Mucosa of gallbladder (tissue), 1 donor: ENCODE measurements at places on chromosomes 4 and X.

DNA sequence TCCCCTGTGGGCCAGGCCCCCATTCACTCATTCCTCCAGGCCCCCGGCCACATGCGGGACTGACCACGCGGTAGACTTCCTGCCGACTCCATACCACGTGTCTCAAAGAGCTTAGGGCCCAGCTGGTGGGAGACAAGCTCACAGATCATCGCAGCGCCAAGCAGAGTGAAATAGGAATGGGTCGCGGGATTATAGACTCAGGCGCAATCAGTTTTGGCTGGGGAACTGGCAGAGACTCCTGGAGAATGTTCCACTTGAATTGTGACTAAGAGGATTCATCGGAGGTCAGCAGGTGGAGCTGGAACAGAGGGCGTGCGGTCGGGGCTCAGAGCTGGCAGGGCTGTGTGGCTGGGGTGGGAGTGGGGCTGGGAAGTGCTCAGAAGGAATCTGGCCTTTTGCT is 15.6 kb downstream of the ATP2B3 start:
- DNase-seq = no peak

GRCh38 chr4:122688529-122689140 is 43.9 kb upstream of the BBS12 start:
- no peak for DNase-seq

DNA sequence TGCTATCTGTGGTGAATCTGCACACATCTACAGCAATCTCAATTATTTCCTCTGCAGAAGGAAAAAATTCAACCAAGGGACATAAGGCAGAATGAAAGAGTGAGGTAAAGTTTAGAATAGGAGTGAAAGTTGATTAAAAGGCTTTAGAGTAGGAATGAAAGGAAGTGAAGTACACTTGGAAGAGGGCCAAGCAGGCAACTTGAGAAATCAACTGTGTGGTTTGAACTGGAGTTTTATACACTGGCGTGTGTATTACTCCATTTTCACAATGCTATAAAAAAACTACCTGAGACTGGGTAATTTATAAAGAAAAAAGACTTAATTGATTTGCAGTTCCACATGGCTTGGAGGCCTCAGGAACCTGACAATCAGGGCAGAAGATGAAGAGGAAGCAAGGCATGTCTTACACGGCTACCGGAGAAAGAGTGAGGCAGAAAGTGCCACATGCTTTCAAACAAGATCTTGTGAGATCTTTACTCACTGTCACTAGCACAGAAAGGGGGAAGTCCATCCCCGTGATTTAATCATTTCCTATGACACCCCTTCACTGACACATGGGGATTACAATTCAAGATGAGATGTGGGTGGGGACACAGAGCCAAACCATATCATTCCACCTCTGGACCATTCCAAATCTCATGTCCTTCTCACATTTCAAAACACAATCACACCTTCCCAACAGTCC is 234.8 kb downstream of the IL15 start:
- DNase-seq = no peak

DNA sequence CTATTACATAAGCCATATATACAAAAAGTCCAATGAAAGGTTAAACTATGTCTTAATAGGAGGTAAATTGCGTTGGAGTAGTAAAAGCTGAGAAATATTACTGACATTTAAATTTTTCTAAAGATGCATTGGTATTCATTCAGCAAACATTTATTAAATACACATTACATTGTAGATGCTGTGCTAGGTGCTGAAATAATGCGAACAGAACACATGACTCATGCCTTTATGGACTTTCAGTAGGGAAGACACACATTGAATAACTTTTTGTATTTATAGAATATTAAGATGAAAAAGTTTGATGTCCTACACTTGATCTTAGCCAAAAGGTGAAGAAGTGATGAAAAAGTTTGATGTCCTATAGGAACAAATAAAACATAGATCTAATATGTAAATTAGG is 871.1 kb upstream of the SLIT2 start:
- no peak for DNase-seq

DNA sequence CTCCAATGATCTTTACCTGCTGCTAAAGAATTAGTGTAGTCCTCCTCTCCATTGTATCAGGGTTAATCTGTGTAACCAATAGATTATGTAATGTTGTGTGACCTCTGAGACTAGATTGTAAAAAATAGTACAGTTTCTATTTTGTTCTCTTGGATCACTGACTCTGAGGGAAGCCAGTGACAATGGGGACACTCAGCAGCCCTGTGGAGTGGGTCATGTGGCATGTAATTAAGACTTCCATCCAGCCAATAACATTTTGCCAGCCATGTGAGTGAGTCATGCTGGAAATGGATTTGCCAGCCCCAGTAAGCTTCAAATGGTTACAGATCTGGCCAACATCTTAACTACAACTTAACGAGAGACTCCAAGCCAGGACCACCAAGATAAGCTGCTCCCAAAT is 332.3 kb downstream of the PTTG2 start:
- DNase-seq = no peak

- DNase-seq = no peak
Measured at GRCh38 chr4:43332052-43332425, 439.5 kb downstream of the GRXCR1 start.

GRCh38 chr4:14771504-14772175 is 230.6 kb upstream of the CPEB2 start:
- no peak for DNase-seq

DNA sequence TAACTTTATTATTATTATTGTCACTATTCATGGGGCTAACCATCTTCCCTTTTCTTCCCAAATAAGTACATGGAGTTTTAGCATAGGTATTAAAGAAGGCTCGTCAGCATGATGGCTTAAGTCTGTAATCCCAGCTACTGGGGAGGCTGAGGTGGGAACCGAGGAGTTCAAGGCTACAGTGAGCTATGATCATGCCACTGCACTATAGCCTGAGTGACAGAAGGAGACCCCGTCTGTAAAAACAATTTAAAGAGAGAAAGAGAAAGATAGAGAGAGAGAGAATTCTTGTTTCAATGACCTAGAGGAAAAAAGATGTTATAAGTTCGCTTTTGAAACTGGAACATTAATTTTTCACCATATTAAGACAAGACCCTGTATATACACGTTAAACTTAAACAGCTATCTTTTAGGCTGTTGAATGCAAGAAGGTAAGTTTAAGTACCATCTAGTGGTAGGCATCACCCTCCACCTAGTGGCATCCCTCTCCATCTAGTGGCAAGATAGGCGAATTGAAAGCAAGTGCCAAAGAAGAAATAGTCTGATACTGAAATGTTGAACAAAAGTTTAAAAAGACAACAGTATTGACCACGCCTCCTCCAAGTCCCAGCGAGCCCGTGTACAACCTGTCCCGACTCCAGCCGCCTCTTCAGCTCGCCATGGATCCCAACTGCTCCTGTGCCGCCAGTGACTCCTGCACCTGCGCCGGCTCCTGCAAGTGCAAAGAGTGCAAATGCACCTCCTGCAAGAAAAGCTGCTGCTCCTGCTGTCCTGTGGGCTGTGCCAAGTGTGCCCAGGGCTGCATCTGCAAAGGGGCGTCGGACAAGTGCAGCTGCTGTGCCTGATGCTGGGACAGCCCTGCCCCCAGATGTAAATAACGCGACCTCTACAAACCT is 26.0 kb upstream of the YTHDC1 start:
- peak; percentile 33 for DNase-seq

- DNase-seq = no peak
Measured at GRCh38 chrX:3299636-3300035, 46.8 kb downstream of the MXRA5 start.

DNA sequence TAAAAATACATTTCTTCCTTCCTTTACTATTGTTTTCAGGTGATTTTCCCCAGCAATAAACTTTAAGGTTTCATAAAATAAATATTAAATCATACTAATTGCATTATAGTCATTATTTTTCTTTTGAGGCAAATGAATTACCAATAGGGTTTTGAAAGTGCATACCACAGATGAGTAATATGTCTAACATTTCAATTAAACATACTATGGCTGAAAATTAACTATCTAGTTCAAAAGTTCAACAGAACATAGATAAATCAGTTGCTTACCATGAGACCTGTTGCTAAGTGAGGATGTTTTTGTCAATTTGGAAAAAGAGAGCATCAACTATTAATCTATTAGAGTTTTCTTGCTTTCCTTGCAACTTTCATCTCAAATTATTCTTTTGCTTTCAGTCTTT is 35.0 kb downstream of the NPY5R start:
- DNase-seq = no peak

DNA sequence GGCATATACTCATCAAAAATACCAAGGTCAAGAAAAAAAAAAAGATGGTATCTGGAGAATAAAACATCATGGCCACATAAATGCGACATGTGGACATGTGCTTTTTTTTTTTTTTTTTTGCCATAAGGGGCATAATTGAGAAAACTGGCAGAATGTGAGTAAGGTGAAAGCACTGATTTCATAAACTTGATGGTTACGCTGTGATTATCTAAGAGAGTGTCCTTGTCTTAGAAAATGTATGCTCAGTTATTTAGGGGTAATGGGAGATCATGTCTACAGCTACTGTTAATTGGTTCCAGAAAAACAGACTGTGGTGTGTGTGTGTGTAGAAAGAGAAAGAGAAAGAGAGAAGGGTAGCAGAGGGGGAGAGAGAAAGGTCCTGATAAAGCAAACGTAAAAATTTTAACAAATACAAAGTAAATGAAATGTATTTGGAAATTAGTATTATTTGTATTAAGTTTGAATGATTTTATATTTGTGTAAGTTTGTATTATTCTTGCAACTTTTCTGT is 8.1 kb downstream of the DNAJB14 start:
- no peak for DNase-seq

DNA sequence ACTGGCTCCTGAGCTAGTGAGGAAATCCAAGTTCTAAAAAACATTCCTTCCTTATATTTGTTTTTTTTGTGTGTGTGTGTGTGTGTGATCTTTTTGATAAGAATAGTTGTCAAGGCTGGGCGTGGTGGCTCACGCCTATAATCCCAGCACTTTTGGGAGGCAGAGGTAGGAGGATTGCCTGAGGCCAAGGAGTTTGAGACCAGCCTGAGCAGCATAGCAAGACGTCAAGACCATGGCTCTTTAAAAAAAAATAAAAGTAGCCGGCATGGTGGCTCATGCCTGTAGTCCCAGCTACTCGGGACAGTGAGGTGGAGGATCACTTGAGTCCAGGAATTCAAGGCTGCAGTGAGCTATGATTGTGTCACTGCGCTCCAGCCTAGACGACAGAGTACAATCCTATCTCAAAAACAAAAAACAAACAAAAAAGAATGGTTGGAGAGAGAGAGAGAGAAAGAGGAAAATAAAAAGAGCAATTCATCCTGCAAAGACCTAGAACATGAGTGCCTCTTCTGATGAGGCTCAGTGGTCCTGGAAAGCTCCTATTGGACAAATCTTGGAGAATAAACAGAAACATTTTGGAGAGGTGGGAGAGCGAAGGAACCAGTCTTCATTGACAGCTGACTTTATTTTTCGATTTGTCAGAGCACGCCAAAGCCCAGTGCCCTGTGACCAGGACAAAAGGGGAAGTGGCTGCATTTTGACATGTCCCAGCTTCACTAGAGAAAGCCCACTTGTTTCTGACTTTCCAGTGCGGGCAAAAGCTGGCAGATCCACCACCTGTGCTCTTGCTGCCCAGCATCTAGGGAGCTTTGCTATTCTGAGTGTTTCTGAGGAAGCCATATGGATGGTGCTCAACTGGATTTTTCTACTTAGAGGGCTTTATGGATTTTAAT is 244.7 kb downstream of the PALLD start:
- no peak for DNase-seq

GRCh38 chr4:180832073-180832472 is 1411.1 kb upstream of the TENM3 start:
- no peak for DNase-seq

DNA sequence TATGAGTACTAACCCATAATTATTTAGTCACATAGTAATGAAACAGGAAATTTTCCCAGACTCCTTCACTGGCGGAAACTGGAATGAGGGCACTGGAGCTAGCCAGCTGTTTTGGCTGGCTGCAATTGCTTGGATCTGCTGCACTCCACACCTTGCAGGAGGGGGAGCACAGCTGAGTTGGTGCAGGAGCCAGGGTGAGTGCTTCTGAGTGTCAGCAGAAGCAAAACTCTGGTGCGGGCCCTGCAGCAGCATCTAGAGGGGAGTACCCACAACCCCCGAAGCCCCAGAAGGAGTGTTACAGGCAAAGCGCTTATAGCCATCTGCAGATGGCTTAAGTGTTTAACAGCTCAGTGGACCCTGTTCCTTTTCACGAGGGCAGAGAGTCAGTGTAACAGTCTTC is 96.1 kb downstream of the RPA4 start:
- no peak for DNase-seq

GRCh38 chrX:122739770-122740169 is 444.3 kb upstream of the GRIA3 start:
- DNase-seq = no peak

DNA sequence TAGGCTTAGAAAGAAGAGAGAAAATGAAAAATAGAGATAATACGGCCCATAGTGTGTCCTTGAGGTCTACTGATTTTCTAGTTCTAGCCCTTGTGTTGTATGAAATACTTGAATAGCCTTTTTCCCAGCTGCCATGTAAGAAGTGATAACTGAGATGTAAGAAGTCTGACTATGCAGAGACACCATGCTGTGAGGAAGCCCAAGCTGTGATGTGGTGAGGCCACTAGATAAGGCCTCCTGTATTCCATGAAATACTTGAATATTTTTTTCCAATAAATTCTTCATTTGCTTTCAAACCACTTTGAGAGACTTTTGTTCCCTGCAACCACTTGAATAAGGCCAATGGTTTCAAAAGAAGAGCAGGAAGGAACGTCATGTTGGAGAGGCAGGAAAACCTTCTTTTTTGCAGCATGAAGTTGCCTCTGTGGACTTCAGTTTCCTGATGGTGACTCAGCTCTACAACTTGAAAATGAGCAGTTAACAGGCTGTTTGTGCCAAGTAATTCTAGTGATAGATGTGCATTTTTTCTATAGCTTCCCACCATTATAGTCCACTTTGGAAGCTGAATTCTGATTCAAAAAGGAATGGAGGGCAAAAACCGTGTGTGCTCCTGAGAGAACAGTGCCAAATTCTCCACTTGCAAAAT is 25.5 kb upstream of the FAM9C start:
- no peak for DNase-seq

DNA sequence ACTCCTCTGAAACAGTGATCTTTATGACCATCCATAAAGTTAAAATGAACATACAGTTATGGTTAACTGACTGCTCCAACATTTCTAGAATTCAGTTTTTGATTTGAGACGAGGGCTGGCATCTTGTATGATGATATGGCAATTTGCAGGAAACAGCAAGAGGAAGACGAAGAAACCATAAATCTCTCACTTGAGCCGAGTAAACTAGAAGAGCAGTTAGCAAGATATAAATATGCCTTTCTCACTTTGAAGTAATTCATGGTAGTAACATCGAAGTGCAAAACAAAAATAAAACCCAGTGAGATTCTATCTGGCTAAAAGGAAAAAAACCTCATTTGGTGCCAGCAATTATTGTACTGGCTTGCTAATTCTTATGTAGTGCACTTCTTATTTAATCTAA is 139.0 kb upstream of the SPRY1 start:
- no peak for DNase-seq
